ENCODE measurements at places on chromosomes 5 and 9.

GRCh38 chr5:117860550-117860949, 1127.8 kb downstream of the DTWD2 start:
- no peak for DNase-seq
- H3K27me3 ChIP-seq: no peaks in the 10 kb centered on the region
- H3K4me1 ChIP-seq: no peaks in the 10 kb centered on the region
- no peak overlapping the region for H3K27ac ChIP-seq
- H3K36me3 ChIP-seq: no peaks in the 10 kb centered on the region
- no peak overlapping the region for H3K4me3 ChIP-seq

GRCh38 chr5:5191906-5192305, 51.8 kb downstream of the ADAMTS16 start:
- H3K27me3 ChIP-seq: no peaks in the 10 kb centered on the region
- H3K4me1 ChIP-seq: no peaks in the 10 kb centered on the region
- no peak overlapping the region for H3K4me3 ChIP-seq
- no peaks in the 10 kb centered on the region for H3K36me3 ChIP-seq

DNA sequence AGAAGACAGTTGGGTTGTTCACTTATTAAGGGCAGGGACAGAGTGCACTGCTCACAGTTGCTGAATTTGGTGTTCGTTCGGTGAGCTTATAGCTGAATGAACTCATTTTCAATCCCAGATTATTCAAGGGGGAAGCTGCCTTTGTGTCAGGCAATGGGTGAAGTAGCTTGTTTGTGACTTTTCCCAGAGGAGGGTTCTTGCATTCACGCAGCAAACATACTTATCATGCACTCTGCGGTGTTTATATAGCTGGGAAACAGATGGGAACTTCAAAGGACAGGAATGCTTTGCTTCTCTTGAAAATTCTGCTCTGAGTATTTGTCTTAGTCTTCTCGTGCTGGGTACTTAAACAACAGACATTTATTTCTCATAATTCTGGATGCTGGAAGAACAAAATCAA, 64.7 kb upstream of the ABCA1 start:
- H3K4me1 ChIP-seq: peaks cover 21% of the 10 kb centered on the region
- H3K27ac ChIP-seq: no peak overlapping the region
- H3K27me3 ChIP-seq: no peaks in the 10 kb centered on the region
- DNase-seq: no peak

DNA sequence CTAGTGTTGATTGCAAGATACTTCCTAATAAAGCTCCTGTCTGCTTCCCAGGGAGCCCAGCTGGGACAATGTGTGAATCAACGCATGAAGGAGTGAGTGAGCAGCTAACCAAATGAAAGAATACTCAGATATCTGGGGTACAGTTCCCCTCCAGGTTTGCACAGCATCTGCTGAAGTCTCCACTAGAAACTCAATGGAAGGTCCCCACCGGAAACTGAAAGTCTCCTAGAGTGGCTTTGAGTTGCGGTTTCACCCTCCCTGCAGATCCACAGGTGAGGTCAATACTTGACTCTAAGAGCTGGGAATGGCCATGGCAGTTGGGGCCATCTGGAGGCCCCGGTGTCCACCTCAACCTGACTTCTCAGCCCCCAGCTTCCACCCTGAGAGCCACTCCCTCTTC, 198.2 kb upstream of the MSX2 start:
- no peak overlapping the region for H3K4me3 ChIP-seq
- DNase-seq: no peak
- no peaks in the 10 kb centered on the region for H3K36me3 ChIP-seq
- H3K27me3 ChIP-seq: no peaks in the 10 kb centered on the region
- no peak overlapping the region for H3K27ac ChIP-seq

DNA sequence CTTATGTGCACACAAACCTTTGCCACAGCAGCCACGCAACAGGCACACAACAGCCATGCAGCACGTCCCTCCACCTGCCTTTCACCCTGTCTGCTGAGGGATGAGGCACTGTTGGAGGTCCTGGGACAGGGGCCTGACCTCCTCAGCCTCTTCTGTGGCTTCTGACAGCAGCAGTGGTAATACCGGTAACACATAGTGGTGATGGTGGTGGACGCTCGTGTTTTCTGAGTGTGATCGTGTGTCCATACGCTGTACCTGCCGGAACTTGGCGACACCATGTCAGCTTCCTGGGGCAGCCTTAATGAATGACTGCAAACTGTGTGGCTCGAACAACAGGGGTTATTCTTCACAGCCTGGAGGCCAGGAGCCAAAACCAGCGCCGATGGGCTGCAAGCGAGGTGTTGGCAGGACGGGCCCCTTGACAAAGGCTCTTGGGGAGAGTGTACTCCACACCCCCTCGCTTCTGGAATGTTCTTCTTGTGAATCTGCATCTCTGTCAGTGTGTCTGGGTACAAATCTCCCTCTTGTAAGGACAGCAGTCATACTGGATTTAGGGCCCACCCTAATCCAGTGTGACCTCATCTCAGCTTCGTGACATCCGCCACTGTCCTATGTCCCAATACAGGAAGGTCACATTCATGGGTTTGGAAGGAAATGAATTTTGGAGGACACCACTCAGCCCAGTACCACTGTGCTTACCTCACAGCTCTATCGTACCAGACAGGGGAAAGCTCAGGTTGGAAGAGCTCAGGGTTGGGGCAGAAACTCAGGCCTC, 55.3 kb upstream of the EXOC3 start:
- no peak overlapping the region for H3K4me3 ChIP-seq
- H3K27me3 ChIP-seq: no peaks in the 10 kb centered on the region
- no peaks in the 10 kb centered on the region for H3K36me3 ChIP-seq
- H3K27ac ChIP-seq: no peak overlapping the region
- H3K4me1 ChIP-seq: no peaks in the 10 kb centered on the region

DNA sequence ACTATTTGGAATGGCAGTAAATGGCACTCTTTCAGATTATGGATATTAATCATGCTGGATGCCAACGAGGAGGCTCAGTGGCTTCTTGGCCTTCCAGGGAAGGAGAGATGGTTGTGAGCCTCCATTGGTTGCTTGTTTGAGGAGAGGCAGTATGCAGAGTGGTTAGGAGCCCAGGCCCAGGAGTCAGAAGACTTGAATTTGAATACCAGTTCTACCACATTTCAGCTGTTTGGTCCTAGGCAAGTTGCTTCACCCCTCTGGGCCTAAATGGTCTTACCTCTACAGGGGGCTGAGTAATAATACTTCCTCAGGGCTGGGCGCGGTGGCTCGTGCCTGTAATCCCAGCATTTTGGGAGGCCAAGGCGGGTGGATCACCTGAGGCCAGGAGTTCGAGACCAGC, 52.5 kb downstream of the COL27A1 start:
- no peaks in the 10 kb centered on the region for H3K27me3 ChIP-seq
- DNase-seq: no peak
- no peaks in the 10 kb centered on the region for H3K4me1 ChIP-seq
- no peaks in the 10 kb centered on the region for H3K36me3 ChIP-seq

DNA sequence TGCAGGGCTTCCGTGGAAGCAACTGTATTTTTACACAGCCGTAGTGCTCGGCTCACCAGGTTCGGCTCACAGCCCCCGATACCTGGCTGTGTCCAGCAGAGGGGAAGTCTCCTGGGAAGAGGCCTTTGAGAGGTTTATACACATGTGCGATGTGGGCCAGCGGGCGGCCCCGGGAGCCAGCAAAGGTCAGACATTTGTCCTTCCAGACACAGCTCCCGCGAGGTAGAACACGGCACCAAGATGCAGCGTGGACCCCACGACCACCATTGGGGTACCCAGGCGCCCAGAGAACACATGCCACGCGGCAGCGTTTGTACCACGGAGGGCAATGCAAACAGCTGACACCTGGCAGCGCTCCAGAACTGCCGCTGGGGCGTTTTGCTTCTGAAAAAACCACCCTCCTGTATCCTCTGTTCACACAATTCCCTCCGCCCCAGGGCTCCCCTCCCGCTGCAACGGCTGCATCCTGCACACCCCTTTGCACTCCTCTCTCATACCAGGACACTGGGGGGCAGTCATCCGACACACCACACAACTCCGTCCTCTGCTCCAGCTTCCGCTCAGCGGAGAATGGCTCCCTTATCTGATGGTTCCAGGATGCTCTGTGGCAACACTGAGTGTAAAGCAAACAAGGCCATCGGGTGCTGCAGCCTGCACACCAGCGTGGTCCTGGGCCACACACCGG, 235.3 kb downstream of the SYK start:
- no peaks in the 10 kb centered on the region for H3K27me3 ChIP-seq
- peaks cover 12% of the 10 kb centered on the region for H3K4me1 ChIP-seq
- no peaks in the 10 kb centered on the region for H3K36me3 ChIP-seq
- H3K4me3 ChIP-seq: no peak overlapping the region
- no peak overlapping the region for H3K27ac ChIP-seq

- H3K36me3 ChIP-seq: no peaks in the 10 kb centered on the region
- H3K4me1 ChIP-seq: no peaks in the 10 kb centered on the region
- no peak overlapping the region for H3K27ac ChIP-seq
- no peak for DNase-seq
Measured at GRCh38 chr5:149951138-149951749, 6.7 kb upstream of the PDE6A start.

GRCh38 chr9:89278551-89278950, 32.4 kb upstream of the CKS2 start:
- H3K4me3 ChIP-seq: no peak overlapping the region
- no peaks in the 10 kb centered on the region for H3K27me3 ChIP-seq
- H3K27ac ChIP-seq: no peak overlapping the region
- H3K4me1 ChIP-seq: peaks cover 6% of the 10 kb centered on the region
- no peaks in the 10 kb centered on the region for H3K36me3 ChIP-seq
- DNase-seq: no peak

- H3K4me3 ChIP-seq: no peak overlapping the region
- no peaks in the 10 kb centered on the region for H3K27me3 ChIP-seq
- no peak overlapping the region for H3K27ac ChIP-seq
- no peaks in the 10 kb centered on the region for H3K36me3 ChIP-seq
- no peaks in the 10 kb centered on the region for H3K4me1 ChIP-seq
- DNase-seq: no peak
Measured at GRCh38 chr5:117615226-117615625, 1040.6 kb upstream of the SEMA6A start.

DNA sequence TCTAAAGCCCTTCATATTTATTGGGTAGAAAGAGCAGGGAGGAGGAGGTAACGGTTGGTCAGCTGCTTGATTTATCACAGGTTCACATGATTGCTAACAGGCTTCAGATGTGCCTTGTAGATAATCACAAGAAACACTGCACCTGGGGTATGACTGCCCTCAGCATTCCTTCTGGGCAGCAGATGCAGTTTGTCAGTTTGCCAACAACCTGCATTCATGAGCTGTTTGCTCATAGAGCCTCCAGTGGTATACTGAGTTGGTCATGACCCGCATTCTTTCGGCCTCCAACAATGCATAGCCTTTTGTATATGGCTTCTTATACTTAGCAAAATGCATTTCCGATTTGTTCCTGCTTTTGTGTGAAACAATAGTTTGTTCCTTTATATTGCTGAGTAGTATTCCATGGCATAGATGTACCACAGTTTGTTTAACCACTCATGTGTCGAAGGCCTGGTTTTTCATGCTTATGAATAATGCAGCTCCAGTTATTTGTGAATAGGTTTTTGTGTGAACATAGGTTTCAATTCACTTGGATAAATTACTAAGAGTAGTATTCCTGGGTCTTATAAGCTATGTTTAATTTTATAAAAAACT, 83.6 kb downstream of the ARHGEF28 start:
- no peaks in the 10 kb centered on the region for H3K36me3 ChIP-seq
- H3K4me3 ChIP-seq: no peak overlapping the region
- no peaks in the 10 kb centered on the region for H3K27me3 ChIP-seq
- no peak overlapping the region for H3K27ac ChIP-seq

DNA sequence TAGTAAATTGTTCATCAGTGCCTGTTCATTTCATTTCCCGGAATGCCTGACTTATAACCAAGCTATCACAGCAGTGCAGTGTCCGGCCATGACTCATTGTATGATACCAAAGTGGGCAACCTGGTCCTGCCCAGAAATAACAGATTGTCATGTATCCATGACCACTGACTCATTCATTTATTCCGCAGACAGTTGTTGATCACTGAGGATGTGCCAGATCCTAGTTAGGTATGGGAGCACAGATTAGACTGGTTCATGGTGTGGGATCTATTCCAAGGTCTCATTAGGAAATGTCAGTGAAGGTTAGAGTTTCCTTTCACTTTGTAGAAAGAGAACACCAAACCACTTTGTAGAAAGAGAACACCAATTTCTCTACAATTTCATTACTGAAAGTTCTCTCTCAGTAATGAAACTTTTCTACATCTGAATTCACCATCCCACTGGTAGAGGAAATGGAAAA, 8.7 kb downstream of the NREP start:
- H3K27me3 ChIP-seq: no peaks in the 10 kb centered on the region
- DNase-seq: no peak
- no peaks in the 10 kb centered on the region for H3K36me3 ChIP-seq
- H3K27ac ChIP-seq: no peak overlapping the region
- H3K4me3 ChIP-seq: no peak overlapping the region

- H3K27ac ChIP-seq: no peak overlapping the region
- no peaks in the 10 kb centered on the region for H3K27me3 ChIP-seq
- no peak for DNase-seq
- H3K4me3 ChIP-seq: no peak overlapping the region
- no peaks in the 10 kb centered on the region for H3K4me1 ChIP-seq
Measured at GRCh38 chr5:148583421-148583965, 70.8 kb downstream of the HTR4 start.

DNA sequence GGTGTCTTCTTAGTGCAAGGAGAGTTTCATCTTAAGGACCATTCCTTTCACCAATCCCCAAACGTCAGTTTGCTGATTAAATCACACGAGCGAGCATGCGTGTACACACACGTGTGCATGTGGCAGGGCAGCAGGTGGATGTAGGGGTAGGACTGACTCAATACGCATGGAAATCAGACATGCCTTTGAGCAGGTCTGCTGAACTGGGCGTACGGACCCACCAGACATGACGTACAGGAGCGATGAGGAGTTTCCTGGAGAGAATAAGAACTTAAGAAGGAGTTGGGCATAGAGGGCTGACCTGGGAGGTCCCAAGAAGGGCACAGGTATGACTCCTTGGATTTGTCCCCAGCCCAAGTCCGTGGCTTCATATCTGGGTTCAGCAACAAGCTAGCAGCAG, 170.0 kb downstream of the FGF18 start:
- no peaks in the 10 kb centered on the region for H3K4me1 ChIP-seq
- H3K27me3 ChIP-seq: no peaks in the 10 kb centered on the region
- no peak overlapping the region for H3K27ac ChIP-seq
- no peak for DNase-seq
- no peak overlapping the region for H3K4me3 ChIP-seq

- no peak overlapping the region for H3K4me3 ChIP-seq
- H3K27ac ChIP-seq: no peak overlapping the region
- no peaks in the 10 kb centered on the region for H3K27me3 ChIP-seq
- H3K36me3 ChIP-seq: peaks cover 2% of the 10 kb centered on the region
Measured at GRCh38 chr9:78320875-78321496, 24.1 kb downstream of the PSAT1 start.

GRCh38 chr5:178690208-178690607, 40.3 kb downstream of the ZNF354A start:
- no peak overlapping the region for H3K4me3 ChIP-seq
- no peak overlapping the region for H3K27ac ChIP-seq
- no peaks in the 10 kb centered on the region for H3K36me3 ChIP-seq
- H3K27me3 ChIP-seq: no peaks in the 10 kb centered on the region

GRCh38 chr5:71711610-71712009, 7.5 kb upstream of the CARTPT start:
- no peaks in the 10 kb centered on the region for H3K4me1 ChIP-seq
- DNase-seq: no peak
- H3K36me3 ChIP-seq: no peaks in the 10 kb centered on the region
- H3K27ac ChIP-seq: no peak overlapping the region
- no peaks in the 10 kb centered on the region for H3K27me3 ChIP-seq
